ENCODE measurements at places on chromosomes 1 and 21.

- no peak for DNase-seq
Measured at GRCh38 chr1:109620401-109620791, 759 bp downstream of the AMPD2 start.

DNA sequence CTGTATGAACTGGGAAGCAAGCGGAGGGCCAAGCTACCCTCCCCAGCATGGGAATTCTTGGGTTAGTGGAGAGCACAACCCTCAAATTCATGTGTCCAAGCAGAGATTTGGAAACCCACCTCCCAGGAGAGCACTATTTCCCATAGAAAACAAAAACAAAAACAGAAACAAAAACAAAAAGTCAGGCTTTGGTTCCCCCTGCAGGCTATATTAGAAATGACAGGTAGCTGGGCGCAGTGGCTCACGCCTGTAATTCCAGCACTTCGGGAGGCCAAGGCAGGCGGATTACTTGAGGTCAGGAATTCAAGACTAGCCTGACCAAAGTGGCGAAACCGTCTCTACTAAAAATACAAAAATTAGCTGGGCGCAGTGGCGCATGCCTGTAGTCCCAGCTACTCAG is 10.8 kb downstream of the MINDY1 start:
- DNase-seq = peak; percentile 47

DNA sequence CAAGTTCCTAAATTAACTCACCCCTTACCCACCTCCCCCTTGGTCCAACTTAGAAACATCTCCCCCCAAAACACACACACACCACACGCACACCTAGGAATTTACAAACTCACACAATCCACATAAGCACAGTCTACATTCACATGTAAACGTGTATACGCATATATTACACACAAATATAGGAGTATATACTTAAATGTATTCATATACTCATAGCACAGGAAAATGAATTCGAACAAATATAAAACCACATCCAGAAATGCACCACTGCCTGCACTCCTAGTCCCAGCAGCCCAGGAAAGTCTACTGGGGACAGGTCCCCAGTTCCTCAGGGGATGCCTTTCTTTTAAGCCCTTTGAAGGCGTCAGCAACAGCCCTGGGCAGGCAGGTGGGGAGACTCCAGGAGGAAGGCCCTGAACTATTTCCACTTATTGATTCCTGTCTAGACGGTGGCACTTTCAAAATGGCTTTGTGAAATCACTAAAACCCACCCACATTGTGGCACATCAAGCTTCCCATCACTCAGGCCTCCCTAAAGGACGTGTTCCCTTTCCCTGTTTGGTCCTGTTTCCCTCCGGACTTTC is 3.1 kb upstream of the DMBX1 start:
- no peak for DNase-seq

DNA sequence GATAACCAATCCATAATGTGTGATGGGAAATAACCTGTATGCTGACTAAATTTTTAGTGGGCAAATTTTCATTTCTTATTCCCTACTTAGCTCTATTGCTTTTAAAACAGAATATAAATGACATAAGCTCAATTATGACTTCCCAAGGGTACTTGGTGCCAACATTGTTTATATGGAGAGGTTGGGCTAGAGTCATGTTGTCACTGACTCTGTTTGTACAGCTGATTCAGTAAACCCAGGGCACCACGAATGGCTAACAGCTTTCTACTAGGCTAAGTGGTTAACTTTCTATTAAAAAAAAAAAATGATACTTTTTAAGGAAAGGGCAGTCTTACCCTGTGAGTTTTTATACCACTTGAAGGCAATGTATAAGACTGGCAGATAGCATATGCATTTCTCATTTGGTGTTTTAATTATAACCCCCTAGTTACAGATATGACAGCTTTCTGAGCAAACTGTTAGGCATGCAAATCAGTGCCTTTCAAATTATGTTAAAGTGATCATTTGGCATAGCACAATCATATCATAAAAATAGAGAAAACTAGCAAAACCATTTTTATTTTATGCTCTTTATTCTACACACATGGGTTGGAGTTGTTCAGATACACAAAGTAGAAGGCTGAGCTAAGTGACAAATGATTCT is 147.1 kb downstream of the DNM3 start:
- DNase-seq = no peak

DNA sequence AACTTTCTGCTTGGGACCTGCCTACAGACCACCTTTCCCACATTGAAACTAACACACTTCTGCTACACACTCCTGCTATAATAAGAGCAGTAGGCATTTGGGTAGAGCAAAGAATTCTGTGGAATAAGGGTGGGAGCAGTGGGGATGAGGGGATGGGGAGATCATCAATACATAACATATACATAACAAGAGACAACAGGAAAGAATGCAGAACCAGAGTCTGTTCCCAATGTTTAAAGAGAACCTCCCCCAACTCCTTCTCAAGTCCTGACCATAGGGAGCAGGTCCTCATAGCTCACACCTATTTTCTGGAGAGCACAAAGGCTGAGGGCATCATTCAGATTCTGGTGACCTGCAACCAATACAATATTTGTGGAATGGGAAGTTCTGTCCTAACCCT is 121.6 kb upstream of the BARHL2 start:
- DNase-seq = no peak

- DNase-seq = no peak
Measured at GRCh38 chr1:69244211-69244610, 323.5 kb upstream of the LRRC7 start.

DNA sequence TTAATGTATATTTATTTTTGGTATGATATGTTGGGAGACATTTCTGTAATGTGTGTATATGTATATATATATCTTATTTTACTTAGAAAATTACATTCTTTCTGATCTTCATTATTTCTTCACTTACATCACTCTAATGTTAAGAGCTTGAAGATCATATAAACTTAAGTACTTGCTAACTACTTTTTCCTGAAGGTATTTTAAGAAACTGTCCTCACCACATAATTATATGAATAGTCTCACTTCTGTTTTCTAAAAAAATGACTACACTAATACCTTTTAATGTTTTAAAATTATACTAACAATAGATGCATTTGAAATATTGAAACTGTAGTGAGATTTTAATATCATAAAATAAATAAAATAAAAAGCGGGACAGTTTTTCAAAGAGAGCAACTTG is 377.1 kb downstream of the LRRIQ3 start:
- no peak for DNase-seq

GRCh38 chr1:203591626-203592025 is 35.0 kb upstream of the ATP2B4 start:
- no peak for DNase-seq

DNA sequence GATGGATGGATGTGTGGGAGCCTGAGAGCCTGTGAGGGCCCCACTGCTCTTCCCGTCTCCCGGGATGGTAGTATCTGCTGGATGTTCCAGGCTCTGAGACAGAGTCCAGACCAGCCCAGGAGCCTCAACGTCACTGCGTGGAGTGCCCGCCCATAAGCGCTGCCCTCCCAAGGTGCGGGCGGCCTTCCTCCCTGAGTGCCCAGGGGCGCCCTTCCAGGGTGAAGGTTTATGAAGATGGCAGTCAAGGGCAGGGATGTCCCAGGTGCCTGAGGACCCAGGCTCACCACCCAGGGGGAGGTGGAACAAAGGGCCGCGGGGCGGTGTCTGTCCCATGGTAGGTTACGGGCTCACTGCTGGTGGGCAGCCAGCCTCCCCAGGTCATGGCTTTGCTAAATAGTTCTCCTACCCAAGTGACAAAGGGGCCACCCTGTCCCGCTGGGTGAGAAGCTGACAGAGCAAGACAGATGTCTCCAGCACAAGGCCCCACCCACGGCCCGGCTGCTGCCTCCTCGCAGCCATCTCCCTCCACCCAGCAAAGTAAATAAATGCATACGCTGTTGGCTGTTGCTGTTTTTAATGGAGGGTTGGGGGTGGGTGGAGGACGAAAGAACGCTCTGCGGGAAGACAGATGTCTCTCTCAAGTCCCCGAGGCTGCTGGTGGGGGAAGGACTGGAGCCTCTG is 9.0 kb upstream of the GPR153 start:
- DNase-seq = no peak

DNA sequence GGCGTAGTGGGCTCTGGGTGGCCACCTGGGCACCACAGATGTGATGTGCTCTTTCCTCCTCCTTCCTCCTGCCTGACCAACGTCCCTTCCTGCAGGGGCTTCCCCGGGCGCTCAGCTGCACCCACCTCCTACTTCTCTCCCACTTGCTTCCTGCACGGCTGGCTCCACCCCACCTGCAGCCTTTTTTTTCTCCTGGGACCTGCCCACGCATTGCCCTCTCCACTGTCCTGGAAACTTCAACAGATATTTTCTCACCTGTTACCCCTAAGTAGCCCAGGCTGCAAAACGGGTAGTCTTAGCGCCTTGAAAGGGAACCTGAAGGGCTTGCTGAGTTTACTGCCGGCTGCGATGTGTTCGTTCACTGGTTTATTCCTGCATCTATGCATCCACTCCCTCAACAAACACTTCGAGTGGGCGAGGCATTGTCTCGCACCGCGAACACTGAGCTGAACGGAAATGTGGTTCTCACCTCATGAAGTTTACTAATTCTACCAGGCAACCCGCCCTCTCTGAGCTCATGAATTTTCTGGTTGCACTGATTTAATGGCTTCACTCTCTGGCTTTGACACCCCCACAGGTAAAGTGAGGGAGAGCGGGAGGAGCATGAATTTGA is 23.6 kb downstream of the ZBTB18 start:
- peak; percentile 70 for DNase-seq

DNA sequence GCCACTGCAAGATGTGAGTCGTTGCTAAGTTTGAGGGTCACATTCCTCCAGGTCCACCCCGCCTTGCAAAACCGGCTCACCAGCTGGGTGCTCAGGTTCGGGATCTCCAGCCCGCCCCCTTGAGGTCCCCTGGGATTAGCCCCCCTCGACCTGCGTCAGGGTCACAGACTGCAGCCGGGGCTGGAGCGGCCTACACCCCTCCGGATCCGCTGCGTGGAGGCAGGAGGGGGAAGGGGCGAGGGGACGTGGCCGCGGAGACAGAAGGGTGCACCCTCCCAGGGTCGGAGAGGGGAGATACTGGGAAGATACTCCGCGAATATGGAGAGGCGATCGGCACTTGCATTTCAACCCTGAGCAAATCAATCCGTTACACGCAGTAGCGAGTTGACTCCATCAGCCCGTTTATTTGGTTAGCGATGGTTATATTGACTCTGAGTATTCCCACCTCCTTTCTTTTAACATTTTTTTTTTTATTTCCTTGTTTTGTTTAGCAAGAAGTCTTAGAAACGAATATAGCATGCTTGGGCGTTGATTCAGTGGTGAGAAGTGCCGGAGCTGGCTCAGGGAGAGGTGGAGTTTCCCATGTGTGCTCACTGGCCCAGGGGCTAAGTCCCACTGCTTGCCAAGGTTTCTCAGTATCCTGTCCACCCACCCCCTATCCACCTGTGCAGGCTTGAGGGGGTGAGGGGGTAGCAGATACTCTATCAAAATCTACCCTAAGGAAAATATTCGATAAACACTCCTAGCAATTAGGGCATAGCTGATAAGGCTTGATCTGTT is 997 bp downstream of the IFNAR2 start:
- peak; percentile 57 for DNase-seq

DNA sequence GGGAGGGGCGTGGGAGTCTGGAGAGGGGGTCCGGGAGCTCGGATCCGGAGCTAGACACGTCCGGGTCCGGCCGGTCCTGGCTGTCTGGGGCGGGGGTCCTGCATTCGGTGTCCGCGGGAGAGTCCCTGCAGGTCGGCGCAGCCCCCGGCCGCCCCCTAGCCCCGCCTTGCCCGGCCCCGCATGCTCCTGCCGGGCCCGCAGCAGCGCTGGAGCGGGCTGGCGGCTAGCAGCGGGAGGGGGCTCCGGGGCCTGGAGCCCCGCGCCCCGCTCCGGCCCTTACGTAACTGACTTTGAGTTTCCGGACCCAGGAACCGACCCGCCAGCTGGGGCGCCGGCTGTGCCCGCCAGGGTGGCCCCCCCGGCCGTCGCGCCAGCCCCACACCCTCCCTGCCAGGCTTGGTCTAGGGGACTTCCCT is 26.9 kb upstream of the EPB41 start:
- DNase-seq = peak; percentile 50

DNA sequence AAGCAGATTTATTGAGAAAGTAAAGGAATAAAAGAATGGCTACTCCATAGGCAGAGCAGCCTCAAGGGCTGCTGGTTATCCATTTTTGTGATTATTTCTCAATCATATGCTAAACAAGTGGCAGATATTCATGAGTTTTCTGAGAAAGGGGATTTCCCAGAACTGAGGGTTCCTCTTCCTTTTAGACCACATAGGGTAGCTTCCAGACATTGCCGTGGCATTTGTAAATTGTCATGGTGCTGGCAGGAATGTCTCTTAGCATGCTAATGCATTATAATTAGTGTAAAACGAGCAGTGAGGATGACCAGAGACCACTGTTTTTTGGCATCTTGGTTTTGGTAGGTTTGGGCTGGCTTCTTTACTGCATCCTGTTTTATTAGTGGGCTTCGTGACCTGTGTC is 16.8 kb upstream of the FMN2 start:
- DNase-seq = no peak

- DNase-seq = peak; percentile 56
Measured at GRCh38 chr1:35807614-35808449, at the start of gene AGO4. AGO4 (plus strand) TSS chr1:35808016; CDS start chr1:35808417, 401 bp downstream.

- no peak for DNase-seq
Measured at GRCh38 chr1:20612221-20612746, 21.0 kb upstream of the PINK1 start.

DNA sequence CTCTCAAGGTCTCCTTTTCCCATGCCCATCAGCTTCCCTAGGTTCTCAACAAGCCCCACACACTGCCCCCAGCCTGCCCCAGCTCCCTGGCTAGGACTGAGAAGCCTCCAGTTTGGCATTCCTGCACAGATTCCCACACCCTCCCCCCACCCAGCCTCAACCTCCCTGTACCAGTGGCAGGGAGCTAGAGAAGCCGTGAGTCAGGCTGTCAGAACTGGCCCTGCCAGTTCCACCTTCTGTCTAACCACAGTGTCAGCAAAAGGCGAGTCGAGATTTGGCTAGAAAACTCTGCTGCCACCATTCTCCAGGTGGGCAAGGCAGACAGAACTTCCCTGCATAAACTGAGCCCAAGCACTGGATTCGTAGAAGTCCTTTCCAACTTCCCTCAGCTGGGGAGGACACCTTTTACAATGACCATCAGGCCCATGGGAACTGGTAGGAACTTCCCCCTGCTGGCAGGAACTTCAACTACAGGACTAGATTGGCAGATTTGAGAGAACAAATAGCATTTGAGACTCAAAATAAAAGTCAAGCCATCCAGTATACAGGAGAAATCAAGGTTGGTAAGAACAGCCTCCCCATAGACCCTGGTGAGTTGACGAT is 31.0 kb downstream of the TNNT2 start:
- peak; percentile 22 for DNase-seq

DNA sequence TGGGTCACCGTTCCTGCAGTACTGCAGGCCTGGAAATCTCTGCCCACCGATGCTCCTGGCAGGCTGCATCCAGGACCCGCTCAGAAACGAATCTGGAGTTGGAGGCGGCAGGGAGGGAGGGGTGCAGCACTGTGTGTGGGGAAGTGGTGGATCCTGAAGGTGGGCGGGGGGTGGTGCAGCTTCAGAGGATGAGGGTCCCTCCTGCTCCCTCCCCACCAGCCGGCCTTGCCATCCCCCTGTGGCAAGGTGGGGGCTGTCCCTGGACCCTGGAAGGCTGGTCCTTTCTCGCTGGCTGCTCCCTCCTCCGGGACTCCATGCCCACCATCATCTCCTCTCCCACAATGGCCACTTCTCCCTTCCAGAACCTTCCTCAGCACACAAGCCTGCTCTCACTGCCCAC is 60.4 kb downstream of the B3GALT5 start:
- DNase-seq = no peak
